ENCODE measurements at places on chromosomes 13 and 19.

DNA sequence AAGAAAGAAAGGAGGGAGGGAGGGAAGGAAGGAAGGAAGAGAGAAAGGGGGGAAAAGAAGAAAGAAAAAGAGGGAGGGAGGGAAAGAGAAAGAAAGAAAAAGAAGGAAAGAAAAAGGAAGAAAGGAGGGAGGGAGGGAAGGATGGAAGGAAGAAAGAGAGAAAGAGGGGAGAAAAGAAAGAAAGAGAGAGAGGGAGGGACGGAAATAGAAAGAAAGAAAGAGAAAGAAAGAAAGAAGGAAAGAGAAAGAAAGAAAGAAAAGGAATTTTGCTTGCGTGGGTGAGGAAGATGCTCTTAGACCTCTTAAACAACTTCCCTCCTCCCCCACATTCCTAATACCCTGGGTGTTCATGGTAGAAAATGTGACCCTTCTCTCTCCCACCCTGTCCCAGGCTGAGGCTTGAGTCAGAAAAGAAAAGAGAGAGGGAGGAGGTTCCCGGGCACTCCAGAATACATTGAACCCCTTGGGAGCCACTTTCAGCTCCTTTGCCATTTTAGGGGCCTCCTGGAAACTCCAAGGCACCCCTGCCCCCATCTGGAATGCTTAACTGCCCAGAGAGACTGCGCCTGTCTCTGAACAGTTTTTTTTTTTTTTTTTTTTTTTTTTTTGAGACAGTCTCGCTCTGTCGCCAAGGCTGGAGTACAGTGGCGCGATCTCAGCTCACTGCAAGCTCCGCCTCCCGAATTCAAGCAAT lies 9.2 kb upstream of the KANK3 start:
- DNase-seq, result no peak

GRCh38 chr13:46170268-46170667 lies 11.7 kb downstream of the LCP1 start:
- DNase-seq, result no peak

DNA sequence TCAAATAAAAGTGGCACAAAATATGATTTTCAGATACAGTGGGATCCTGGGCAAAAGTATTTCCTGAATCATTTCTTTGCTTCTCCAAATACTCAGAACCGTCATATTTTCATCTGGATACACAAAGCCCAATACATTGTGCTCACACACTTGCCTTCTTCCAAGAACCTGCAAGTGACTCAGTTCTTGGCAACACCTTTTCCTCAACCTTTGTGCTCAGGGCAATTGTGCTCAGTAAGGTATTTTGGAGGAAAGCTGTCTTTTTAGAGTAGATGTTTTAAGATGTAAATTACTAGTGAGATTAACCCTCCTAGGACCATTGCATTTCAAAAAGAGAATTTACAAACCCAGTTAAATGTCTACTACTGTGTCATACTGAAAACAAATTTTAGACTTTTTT lies 233.5 kb downstream of the EFNB2 start:
- DNase-seq, result no peak

DNA sequence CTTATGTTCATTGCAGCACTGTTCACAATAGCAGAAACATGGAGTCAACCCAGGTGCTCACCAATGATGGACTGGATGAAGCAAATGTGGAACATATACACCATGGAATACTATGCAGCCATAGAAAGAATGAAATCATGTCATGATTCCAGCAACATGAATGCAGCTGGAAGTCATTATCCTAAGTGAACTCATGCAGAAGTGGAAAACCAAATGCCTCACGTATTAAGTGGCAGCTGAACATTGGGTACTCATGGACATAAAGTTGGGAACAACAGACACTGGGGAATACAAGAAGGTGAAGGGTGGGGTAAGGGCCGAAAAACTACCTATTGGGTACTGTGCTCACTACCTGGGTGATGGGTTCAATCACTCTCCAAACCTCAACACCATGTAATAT lies 915.9 kb downstream of the UQCRFS1 start:
- no peak for DNase-seq

- no peak for DNase-seq
These were observed 2.5 kb downstream of the ZNF552 start for GRCh38 chr19:57812226-57812625.

DNA sequence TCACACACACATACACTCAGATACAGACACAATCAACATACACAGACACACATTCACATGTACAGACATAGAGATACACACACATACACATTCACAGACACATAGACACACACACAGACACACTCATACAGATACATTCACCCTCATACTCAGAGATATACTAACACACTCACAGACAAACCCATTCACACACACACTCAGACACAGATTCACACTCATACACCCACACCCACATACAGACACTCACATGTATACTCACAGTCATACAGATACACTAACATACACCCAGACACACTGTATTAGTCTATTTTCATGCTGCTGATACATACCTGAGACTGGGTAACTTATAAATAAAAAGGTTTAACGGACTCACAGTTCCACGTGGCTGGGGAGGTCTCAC lies 30.8 kb downstream of the GJA3 start:
- DNase-seq, result no peak

DNA sequence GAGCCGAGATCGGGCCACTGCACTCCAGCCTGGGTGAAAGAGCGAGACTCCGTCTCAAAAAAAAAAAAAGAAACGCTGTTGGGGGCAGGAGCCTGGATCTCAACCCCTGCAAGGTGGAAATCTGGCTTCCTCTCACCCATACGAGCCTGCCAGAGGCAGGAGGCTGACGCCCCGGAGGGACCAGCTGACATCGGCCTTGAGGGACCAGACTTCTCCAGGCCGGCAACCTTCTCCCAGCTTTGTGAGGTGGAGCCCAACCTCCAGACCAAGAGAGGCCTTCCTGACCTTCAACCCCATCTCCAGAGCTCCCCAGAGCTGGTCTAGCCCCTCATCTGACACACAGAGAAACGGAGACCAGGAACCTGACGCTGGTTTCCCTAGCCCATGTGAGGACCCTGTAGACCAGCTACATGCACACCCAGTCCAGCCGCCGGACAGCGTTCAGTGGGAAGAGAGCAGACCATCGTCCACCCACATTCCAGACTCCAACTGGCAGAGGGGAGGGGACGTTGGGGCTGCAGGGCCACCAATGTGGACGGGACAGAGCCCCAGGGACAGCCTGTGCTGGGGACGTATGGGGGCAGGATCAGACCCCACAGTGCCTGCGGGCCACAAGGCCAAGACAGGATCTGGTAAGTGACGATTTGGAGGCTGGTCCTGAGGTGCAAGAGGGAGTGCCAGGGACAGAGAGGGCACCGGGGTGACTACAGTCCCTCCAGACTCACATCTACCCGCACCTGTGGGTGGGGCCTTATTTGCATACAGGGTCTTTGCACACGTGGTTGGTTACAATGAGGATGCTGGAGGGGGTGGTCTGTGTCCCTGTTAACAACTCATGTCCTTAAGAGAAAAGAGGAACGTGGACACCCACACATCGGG lies 11.4 kb downstream of the SBNO2 start:
- DNase-seq, result no peak

GRCh38 chr13:98150832-98151479 lies 8.1 kb downstream of the FARP1 start:
- DNase-seq, result no peak

GRCh38 chr19:18469069-18469846 lies 31.3 kb upstream of the ISYNA1 start:
- DNase-seq, result no peak

GRCh38 chr13:20772401-20773131 lies 1.2 kb downstream of the EEF1AKMT1 start:
- no peak for DNase-seq

- DNase-seq, result peak; percentile 89
These were observed 2.9 kb downstream of the IER2 start for GRCh38 chr19:13152974-13153568.

- no peak for DNase-seq
These were observed 67.2 kb downstream of the CEBPG start for GRCh38 chr19:33440682-33441081.

DNA sequence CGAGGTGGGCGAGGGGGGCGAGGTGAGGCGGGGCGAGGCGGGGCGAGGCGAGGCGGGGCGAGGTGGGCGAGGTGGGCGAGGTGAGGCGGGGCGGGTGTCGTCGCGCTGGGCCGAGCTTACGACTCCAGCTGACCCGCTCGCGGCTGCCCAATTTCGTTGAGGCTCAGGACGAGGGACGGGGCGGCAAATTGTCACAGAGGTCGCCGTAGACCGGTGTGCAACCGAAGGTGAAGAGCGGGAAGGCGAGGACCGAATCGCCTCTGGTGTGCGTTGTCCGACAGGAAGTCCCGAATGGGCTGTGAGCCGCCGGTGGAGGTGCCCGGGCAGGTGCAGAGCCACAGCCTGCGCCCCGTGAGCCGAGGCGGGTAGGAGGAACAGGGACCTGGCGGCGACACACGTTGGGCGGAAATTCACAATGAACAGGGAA lies at the start of gene LACC1:
TSS of gene LACC1 (plus strand) at position 150 of the 427 bp plus-strand sequence. CDS start 1,082 bp downstream, outside the sequence.
- DNase-seq, result no peak

DNA sequence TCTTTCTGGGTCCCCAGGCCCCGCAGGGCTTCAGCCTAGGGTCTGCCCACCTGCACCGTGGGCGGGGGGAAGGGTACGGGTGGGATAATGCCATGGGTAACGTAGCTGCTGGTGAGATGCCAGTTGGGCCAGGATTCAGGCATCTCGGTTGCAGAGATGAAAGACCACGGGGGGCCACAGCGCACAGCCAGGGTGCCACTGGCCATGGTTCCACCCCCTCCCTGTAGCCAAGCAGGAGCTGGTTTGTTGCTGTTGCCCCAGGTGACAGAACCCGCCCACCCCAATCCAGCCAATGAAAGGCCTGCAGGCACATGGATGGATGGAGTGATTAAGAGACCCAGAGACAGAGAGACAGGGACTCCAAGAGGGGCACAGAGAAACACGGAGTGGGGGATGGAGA lies 1.0 kb upstream of the CGB7 start:
- no peak for DNase-seq

GRCh38 chr19:52922841-52923777 lies at the start of gene ZNF888:
Gene ZNF888, minus strand, starts transcription at chr19:52923428. Its CDS starts 5,555 bp downstream, at chr19:52917873.
- DNase-seq, result no peak

DNA sequence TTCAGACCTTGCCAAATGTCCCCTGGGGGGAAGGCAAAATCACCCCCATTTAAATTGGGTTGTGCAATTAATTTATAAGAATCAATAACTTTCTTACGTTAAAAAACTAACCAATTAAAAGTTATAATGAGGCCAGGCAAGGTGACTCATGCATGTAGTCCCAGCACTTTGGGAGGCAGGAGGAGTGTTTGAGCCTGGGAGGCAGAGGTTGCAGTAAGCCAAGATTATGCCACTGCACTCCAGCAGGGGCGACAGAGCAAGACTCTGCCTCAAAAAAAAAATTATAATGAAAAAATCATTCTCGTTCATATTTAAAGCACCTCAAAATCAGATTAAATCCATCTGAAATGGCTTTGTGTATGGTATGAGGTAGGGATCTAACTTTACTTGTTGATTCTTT lies 18.4 kb upstream of the SIGLEC14 start:
- DNase-seq, result no peak

DNA sequence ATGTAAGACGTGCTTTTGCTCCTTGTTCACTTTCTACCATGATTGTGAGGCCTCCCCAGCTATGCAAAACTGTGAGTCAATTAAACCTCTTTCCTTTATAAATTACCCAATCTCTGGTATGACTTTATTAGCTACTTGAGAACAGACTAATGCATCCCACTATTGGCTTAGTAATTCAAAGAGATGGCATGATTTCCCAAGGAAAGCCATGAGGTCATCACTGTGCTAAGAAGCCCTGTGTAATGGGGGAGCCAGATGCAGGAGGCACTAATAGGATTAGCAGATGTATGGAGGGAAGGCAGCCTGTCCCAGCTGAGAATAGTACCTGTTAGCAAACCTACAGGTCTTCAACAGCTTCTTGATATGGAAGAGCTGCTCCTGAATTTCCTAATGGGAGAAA lies 38.1 kb downstream of the RUBCNL start:
- DNase-seq, result no peak

GRCh38 chr13:50012396-50013169 lies 2.7 kb upstream of the KCNRG start:
- no peak for DNase-seq

DNA sequence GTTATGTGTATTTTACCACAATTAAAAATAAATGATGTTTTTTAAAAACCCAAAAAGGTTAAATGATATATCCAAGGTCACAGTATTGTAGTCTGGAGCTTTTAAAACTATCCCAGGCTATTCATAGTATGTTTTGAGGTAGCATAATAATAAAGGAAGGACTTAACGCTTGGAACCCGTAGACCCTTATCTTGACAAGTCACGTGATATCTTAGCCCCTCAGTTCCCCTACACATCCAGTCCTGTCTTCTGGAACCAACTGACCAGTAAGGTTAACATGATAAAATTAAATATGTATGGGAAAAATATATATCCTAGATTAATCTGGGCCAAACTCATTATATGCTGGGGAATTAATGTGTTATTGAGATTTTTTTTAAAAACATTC lies 142.2 kb downstream of the RXFP2 start:
- no peak for DNase-seq

DNA sequence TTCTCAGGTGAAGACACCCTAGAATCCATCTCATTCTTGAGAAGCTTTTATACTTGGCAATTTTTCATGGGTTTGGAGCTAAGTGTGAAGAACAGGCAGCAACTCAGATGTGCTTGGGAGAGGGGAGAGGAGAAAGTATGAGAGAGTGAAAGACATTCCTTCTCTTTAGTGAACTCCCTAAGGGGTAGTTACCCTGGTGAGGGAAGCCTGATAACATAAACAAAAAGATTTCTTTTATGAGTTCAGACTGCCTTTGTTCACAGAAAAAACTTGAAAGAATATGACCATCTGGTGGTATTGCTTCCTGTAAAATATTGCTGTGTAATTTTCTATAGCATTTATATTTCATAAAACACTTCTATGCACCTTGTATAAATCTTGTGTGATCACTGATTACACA lies at the start of gene STOML3:
TSS of gene STOML3 (minus strand) at position 139 of the 400 bp plus-strand sequence. CDS start at position 29, 110 bp downstream.
- no peak for DNase-seq

GRCh38 chr13:22018076-22018835 lies 347.4 kb downstream of the FGF9 start:
- peak; percentile 1 for DNase-seq

- no peak for DNase-seq
These were observed 16.3 kb downstream of the CILP2 start for GRCh38 chr19:19554074-19555023.
